Colonic mucosa (tissue), 4 donors: ENCODE measurements at places on chromosomes 6 and 20.

GRCh38 chr6:145367149-145367548 lies 368.2 kb downstream of the EPM2A start:
- H3K27ac ChIP-seq: no peak overlapping the region
- H3K27me3 ChIP-seq: no peaks in the 10 kb centered on the region
- no peak overlapping the region for H3K4me3 ChIP-seq
- no peaks in the 10 kb centered on the region for H3K4me1 ChIP-seq
- DNase-seq: no peak
- no peaks in the 10 kb centered on the region for H3K36me3 ChIP-seq

GRCh38 chr6:88538130-88538706 lies 372.1 kb upstream of the CNR1 start:
- H3K36me3 ChIP-seq: no peaks in the 10 kb centered on the region
- no peaks in the 10 kb centered on the region for H3K27me3 ChIP-seq
- H3K4me1 ChIP-seq: no peaks in the 10 kb centered on the region
- DNase-seq: no peak

GRCh38 chr20:25750220-25750764 lies 53.6 kb upstream of the ZNF337 start:
- H3K27me3 ChIP-seq: no peaks in the 10 kb centered on the region
- no peaks in the 10 kb centered on the region for H3K4me1 ChIP-seq
- peak overlapping the region; percentile 36 for H3K4me3 ChIP-seq
- DNase-seq: no peak

DNA sequence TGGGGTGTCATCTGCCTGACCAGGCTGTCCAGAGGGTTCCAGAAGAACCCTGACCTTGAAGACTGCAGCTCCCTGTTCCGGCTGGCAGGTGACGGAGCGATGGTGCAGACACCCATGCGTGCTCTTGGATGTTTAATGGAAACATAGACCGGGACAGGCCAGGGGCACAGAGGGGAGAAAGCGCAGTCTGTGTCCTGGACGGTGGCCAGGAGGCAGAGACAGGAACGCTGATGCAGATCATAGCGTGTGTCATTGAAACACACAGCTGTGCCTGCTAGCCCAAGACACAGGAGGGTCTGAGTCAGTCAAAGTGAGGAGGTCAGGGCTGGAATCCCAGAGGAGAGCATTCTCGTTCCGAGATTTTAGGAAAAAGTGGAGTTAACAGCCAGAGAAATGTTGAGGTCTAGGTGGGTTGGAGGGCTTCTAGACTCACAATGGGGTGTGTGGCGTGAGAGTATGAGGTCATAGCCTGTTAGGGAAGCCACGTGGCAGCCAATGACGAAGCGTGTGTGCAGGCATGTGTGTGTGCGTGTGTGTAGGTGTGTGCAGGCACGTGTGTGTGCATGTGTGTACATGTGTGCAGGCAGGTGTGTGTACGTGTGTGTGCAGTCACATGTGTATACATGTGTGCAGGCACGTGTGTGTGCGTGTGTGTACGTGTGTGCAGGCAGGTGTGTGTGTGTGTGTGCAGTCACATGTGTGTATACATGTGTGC lies 167.0 kb downstream of the ERMARD start:
- no peaks in the 10 kb centered on the region for H3K4me1 ChIP-seq
- H3K27me3 ChIP-seq: no peaks in the 10 kb centered on the region
- no peaks in the 10 kb centered on the region for H3K36me3 ChIP-seq
- H3K4me3 ChIP-seq: no peak overlapping the region
- DNase-seq: no peak
- no peak overlapping the region for H3K27ac ChIP-seq

DNA sequence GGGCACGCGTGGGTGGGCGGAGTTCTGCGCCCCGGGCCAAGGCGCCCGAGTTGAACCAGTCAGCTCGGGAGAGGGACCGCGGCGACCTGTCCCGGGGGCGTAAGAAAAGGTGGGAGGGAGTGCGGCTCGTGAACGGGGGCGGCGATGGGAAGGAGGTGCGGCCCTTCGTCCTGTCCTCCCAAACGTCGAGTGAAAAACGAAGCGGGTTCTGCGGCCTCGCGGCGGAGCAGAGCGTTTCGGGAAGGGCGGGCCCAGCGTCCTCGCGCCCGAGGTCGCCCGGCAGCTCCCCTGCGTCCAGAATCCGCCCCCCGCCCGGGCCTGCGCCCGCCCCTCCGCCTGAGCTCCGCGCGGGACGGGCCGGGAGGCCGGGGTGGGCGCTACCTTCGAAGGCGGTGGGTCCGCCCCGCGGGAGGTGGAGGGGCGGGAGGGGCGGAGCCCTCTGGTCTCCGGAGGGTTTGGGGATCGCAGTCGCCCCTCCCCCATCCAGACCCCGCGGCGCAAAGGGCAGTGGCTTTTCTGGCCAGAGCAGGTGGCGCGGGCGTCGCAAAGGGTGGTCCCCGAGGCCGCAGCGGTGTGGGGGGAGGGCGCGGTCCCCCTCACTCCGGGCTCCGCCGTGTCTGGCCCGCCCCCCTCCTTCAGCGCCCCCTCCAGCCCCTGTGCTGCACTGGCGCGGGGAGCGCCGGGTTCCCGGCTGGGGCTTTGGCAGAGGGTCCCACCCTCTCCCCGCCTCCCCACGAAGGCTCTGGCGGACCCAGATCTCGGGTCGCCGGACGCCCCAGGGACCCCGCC lies 838 bp downstream of the STMN3 start:
- H3K27ac ChIP-seq: no peak overlapping the region
- peak overlapping the region; percentile 50 for H3K4me3 ChIP-seq
- no peaks in the 10 kb centered on the region for H3K36me3 ChIP-seq
- no peaks in the 10 kb centered on the region for H3K4me1 ChIP-seq

- H3K27ac ChIP-seq: no peak overlapping the region
- H3K4me3 ChIP-seq: no peak overlapping the region
- DNase-seq: no peak
- H3K4me1 ChIP-seq: no peaks in the 10 kb centered on the region
- H3K27me3 ChIP-seq: no peaks in the 10 kb centered on the region
Observed at GRCh38 chr6:46961232-46961631, 39.5 kb upstream of the ADGRF5 start.

DNA sequence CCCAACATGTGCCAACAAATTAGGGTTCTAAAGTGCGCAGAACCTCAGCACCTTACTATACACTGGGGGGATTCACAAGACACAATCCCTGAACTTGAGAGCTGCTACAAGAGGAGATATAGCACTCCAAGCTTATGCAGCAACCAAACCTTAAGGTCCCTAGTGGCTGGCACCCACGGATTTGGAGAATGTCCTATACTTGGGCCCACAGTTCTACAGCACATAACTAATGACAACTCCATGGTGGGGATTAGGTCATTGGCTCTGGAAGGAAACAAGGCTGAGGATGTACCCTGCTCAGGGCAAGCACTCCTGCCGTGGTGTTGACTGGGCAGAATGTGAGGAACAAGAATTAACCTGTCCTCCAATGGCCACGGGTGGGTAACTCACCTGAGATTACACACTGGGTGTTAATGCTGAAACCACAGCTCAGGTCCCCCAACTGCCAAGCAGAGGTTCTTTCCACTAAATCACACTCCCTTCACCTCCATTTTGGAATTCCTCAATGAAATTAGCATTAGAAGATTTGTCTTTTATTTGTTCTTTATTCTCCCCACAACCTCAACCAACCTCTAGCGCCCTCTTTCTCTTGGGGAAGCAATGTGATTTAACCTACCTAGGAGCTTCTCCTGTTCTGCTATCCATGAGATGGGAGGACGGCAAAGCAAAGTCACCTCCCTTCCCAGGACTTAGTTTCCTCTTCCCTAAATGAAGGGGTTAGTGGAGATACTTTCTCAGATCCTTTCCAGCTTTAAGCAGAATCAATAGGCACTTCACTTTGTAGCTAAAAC lies 32.0 kb downstream of the TRERF1 start:
- H3K27ac ChIP-seq: no peak overlapping the region
- no peaks in the 10 kb centered on the region for H3K36me3 ChIP-seq
- H3K4me1 ChIP-seq: no peaks in the 10 kb centered on the region
- no peaks in the 10 kb centered on the region for H3K27me3 ChIP-seq

DNA sequence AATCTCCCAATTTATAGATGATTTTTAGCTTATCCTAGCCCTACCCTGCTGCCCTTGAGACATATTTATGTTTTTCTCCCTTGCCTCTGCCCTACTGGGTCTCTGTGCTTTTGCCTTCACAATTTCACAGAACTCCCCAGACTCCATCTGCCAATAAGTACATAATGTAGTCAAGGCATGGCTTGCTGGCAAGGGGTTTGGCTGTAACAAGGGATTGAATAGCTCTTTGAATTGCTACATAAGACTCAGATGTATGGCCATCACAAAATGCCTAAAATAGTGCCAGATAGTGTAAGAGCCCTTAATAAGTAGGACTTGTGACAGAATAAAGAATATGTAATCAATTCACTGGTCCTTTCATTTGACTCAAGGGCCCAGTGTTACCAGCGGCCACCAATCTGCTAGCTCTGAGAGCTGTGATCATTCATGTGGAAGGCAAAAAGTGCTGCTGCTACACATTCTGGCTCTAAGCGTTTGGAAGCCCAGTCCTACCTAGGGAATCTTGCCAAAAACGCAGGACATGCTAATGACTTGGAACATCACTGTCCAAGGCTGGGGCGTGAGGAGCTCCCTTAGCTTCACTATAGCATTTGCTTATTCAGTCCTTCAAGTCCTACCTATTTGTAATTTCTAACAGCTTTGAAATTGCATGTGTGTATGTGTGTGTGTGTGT lies 20.5 kb downstream of the CLVS2 start:
- no peak overlapping the region for H3K27ac ChIP-seq
- no peaks in the 10 kb centered on the region for H3K36me3 ChIP-seq
- H3K27me3 ChIP-seq: no peaks in the 10 kb centered on the region

DNA sequence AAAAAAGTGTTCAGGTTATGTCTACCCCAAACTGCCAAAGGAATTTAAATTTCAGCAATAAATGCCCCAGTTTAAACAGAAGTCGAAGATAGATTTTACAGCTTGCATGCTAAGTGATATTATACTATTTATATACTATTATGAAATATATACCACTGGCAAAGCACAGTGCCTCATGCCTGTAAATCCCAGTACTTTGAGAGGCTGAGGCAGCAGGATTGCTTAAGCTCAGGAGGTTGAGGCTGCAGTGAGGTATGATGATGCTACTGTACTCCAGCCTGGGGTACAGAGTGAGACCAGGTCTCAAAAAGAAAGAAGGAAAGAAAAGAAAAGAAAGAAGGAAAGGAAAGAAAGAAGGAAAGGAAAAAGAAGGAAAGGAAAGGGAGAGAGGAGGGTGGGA lies 102.1 kb downstream of the MTFR2 start:
- no peaks in the 10 kb centered on the region for H3K4me1 ChIP-seq
- H3K27me3 ChIP-seq: no peaks in the 10 kb centered on the region
- DNase-seq: no peak

GRCh38 chr6:8174571-8174970 lies 72.2 kb upstream of the EEF1E1 start:
- no peak overlapping the region for H3K27ac ChIP-seq
- no peak for DNase-seq
- H3K27me3 ChIP-seq: no peaks in the 10 kb centered on the region
- no peak overlapping the region for H3K4me3 ChIP-seq
- no peaks in the 10 kb centered on the region for H3K4me1 ChIP-seq

GRCh38 chr6:11412011-11412424 lies 125.5 kb upstream of the TMEM170B start:
- DNase-seq: no peak
- no peak overlapping the region for H3K4me3 ChIP-seq
- H3K4me1 ChIP-seq: no peaks in the 10 kb centered on the region
- H3K36me3 ChIP-seq: no peaks in the 10 kb centered on the region

DNA sequence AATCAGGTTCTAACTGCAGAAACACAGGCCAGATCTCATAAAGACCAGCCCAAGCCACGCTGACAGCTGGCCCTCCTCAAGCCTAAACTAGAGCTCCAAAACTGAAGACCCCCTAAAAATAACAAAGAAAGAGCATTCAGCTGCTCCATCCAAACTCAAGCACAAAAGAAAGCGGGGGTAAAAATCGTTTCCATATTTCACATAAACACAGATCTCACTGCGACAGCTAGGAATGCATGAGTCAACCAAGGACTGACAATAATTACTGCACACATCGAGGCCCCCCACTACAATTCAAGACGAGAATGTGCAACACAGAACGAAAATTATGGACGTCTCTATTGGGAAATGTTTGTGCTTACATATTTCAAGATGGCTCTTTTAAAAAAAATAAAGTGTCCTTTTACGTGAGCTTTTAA lies 31.1 kb downstream of the CNKSR3 start:
- H3K27me3 ChIP-seq: no peaks in the 10 kb centered on the region
- no peak overlapping the region for H3K27ac ChIP-seq
- H3K36me3 ChIP-seq: no peaks in the 10 kb centered on the region
- no peak for DNase-seq
- no peak overlapping the region for H3K4me3 ChIP-seq

DNA sequence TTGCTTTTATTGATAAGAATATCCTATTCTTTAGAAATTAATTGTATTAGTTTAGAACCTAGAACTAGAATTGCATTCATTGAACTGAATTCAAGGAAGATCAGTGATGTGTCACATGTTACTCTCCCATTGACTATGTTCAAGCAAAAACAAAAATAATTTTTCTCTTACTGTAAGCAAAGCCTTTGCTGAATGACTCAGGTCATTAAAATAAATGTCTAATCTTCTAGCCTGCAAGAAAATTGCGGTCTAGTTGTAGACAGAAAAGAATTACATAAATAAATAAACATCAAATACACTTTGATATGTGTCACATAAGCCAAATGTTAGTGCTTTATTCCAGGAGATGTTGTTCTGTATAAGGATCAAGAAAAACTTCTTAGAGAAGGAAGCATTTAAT lies 387.9 kb downstream of the ADGRB3 start:
- no peaks in the 10 kb centered on the region for H3K4me1 ChIP-seq
- no peak for DNase-seq
- H3K27ac ChIP-seq: no peak overlapping the region
- no peaks in the 10 kb centered on the region for H3K27me3 ChIP-seq
- H3K36me3 ChIP-seq: no peaks in the 10 kb centered on the region
- H3K4me3 ChIP-seq: no peak overlapping the region

- H3K4me3 ChIP-seq: no peak overlapping the region
- H3K4me1 ChIP-seq: no peaks in the 10 kb centered on the region
- H3K36me3 ChIP-seq: no peaks in the 10 kb centered on the region
- no peaks in the 10 kb centered on the region for H3K27me3 ChIP-seq
- DNase-seq: no peak
Observed at GRCh38 chr20:62728028-62728780, 19.6 kb downstream of the NTSR1 start.

- H3K36me3 ChIP-seq: no peaks in the 10 kb centered on the region
- no peak for DNase-seq
- H3K4me1 ChIP-seq: no peaks in the 10 kb centered on the region
- H3K27me3 ChIP-seq: no peaks in the 10 kb centered on the region
- H3K27ac ChIP-seq: no peak overlapping the region
Observed at GRCh38 chr6:35475573-35475972, 7.4 kb downstream of the RPL10A start.

GRCh38 chr6:74447013-74447412 lies 751.0 kb downstream of the CD109 start:
- H3K27me3 ChIP-seq: no peaks in the 10 kb centered on the region
- no peak overlapping the region for H3K27ac ChIP-seq
- H3K36me3 ChIP-seq: no peaks in the 10 kb centered on the region
- no peak for DNase-seq
- no peak overlapping the region for H3K4me3 ChIP-seq

DNA sequence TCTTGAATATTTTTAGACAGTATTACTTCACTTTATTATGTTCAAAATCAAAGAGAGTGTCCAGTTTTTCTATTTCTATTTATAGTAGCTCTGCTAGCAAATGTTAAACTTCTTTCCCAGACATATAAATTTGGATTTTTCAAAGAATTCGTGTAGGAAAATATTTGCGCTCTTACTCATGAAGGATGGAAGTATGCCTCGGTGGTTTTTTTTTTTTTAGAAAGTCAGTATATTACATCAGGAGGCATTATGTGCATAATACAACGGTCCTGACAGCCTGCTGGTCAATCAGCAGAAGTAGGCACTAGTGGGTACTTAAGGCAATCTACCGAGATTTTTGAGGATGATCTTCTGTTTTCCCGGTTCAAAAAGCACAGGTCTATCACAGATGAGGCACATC lies 249.3 kb downstream of the TBX18 start:
- no peak for DNase-seq
- no peak overlapping the region for H3K27ac ChIP-seq
- H3K4me3 ChIP-seq: no peak overlapping the region
- no peaks in the 10 kb centered on the region for H3K27me3 ChIP-seq
- no peaks in the 10 kb centered on the region for H3K4me1 ChIP-seq
